Heart right ventricle (tissue), 16 donors: ENCODE measurements at places on chromosomes 12 and 14. TPM values are rescaled to one million over a fixed set of nuclear protein-coding genes. Genes with fewer than 3 reads are reported as not detected.

BBS10 gene
- 8.4 TPM for total RNA-seq

RIN3 gene
- total RNA-seq = 11.8 TPM

GRCh38 chr12:67048371-67048770, 220.8 kb upstream of the CAND1 start:
- no peak for DNase-seq

HCAR1 gene
- 0.09 TPM for total RNA-seq

DNA sequence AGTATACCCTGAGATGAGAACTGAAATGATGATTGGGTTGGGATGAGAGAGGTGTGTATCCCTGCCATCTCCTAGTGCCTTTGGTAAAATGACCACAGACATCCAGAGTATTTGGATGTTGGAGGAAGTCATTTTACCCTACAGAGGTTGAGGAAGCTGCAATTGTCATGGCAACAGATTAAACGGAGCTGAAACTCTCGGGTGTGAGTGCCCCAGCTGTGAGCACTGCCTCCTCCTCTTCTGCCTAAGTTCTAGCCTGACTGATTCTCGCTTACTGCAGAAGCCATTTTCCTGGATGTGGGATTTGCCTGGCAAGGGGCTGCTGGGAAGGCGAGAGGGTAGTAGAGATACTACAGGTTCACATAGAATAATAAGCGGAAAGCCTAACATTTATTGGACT, 10.3 kb upstream of the PPP4R4 start:
- no peak for DNase-seq

TSPAN19 gene
- total RNA-seq = not detected

ADAMTS20 gene
- total RNA-seq = not detected

DNA sequence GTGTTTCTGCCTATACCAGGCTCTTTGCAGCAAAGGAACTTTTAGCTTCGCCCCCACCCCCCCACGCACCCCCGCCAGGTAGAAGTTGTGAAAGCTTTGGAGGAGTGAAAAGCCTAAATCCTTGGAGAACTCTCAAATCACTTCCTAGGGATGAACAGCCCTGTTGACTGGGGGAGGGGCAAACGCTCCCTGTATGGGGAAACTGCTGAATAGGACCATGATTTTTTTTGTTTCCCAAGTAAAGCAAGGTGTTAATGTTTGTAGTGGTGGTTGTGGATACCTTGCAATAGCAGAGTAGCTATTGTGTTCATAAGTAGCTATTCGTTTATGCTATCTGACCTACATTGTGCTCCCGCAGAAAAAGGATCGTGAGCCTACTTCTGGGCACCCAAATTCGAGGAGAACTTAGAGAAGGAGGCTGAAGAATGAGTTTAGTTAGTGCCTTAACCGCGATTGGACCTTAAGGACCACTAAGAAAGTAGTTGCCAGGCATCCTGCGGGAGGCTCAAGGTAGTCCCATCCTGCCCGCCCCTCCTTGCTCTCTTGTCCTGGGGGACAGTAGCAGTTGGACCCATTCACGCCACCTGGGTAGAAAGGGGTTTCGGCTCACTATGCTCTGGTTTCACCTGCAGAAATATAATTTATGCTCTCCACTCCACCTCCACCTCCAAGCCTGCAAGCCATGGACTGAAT, 901 bp upstream of the NFKBIA start:
- peak; percentile 35 for DNase-seq

KRT72 gene
- not detected for total RNA-seq

- DNase-seq = no peak
Measured at GRCh38 chr12:113480336-113480971, 8.8 kb upstream of the LHX5 start.
